ENCODE measurements at places on chromosomes 16 and 17.

GRCh38 chr17:68195667-68196393, 52.0 kb upstream of the AMZ2 start:
- DNase-seq = no peak

- DNase-seq = no peak
Observed at GRCh38 chr17:17670701-17671305, 10.5 kb upstream of the RAI1 start.

DNA sequence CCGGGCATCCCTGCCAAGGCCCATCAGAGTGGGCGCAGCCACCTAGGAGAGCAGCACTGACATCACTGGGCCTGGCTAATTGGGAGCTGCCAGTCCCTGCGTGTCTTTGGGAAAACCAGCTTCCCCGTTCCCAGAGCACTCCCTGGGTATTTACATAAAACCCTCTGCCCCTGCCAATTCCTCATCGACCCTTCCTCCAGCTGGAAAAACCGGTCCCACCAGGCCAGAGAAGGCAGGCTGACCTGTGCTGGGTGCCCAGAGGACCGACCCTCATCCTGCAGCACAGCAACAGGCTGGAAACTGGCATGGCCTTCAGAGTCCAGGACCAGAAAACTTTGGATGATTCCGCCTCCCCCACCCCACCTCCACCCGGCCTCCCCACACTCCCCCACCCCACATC, 8.2 kb upstream of the FOXN1 start:
- no peak for DNase-seq

- no peak for DNase-seq
Observed at GRCh38 chr17:8227238-8227581, 16.8 kb upstream of the AURKB start.

DNA sequence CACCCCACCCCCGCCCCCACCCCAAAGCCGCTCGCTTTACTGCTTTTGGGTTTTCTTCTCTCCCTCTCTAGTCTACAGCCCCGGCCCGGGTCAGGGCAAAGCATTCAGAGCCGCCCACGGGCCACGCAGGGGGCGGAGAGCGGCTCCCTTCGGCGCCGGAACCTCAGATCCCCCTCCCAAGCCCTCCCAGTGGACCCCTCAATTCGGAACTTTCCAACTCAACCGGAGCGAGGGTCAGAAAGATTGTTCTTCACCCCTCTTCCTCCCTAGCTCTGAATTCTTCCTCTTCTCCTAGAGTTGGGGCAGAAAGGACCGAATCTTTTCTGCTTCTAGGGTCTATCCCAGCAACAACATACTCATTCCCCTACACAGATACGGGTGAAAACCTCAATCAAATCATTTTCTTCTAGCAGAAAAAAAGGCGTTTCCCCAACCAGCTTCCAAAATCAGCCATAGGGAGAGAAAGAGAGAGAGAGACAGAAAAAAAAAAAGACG, 1.0 kb downstream of the HOXB2 start:
- DNase-seq = no peak

DNA sequence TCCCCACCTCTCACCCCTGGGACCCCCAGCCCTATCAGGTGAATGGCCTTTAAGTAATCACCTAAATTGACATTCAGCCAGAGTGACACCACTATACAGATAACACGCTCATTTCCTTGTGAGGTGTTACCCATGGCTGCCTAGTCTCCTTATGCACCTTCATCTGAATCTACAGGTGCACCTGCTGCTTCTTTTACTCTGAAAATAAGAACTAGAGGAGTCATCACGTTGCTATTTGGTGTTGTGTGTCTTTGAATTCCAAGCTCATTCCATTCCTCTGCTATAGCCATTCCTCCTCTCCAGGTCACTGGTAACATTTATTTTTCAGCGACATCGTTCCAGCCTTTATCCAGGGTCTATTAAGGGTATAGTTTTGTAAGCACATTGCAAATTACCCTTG, 9.8 kb downstream of the LGALS9 start:
- DNase-seq = no peak

All from dorsolateral prefrontal cortex (tissue), 122 donors.